ENCODE measurements at places on chromosomes 4 and X.

GRCh38 chrX:20500171-20500865, 233.6 kb upstream of the RPS6KA3 start:
- no peak for DNase-seq

GRCh38 chr4:73868206-73869129, 725 bp upstream of the CXCL1 start:
- no peak for DNase-seq

DNA sequence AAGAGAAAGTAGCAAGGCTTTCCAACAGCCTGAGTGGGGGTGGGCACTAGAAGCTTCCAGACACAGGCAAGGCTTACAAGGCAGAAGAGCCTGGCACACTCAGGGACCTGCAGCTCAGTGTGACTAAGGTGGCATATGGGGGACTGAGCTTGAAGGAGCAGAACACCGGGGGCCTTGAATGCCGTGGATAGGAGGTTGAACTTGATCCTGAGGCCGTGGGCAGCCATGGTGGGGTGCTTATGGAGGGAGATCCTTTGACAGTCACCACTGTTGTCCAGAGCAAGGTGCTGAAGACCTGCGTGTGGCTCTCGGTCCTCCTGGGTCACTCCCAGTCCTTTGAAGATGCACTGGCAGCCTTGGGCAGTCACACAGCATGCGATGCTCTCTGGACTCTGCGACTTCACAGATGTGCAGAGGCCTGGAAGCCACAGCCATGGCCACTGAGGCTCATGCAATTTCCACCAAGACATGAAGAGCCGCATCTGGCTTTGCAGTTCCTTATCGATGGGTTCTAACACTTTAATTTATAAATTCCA, 18.3 kb downstream of the C4orf50 start:
- no peak for DNase-seq

DNA sequence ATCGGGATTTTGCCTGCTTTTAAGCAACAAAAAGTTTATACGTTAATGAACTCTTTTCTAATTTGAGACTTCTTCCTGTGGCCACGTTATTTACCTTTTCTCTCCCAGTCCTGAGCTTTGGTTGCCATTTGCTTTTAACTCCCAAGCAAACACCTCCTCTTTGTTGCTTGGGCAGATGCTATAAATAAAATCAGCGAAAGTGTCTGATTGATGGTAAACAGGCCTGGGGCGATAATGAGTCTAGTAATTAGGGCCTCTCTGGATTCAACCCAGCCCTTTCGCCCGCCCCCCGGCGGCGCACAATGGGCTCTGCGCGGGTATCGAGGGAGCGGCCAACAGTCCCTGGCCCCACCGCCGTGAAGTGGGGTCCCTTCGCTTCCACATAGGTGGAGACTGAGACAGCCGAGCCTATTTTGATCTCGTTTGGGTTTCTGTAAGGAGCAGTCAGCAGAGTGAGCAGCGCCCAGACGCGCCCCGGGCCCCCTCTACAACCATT, 790 bp downstream of the CLGN start:
- no peak for DNase-seq
